Cortex of kidney (tissue), 1 donor: ENCODE measurements at places on chromosomes 3 and 15.

- DNase-seq = no peak
Observed at GRCh38 chr15:86506401-86506800, 426.7 kb downstream of the AGBL1 start.

DNA sequence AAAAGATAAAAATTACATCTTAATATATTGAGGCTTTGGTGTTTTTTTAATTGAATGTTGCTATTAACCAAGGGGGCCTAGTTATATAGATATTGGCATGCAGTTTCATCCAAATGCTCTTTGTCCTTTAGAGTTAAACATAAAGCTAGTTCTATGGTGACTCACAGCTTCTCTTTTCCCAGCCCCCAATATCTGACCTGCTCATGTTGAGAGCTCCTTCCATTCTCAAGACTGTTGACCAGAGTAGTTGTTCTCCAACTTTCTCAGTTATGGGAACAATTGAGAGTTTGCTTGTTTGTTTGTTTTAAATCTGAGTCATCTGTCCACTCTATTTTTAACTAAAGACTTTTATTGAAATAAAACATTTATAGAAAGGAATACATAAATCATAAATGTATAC, 15.8 kb upstream of the RARB start:
- no peak for DNase-seq

GRCh38 chr15:64443747-64444621, 16.4 kb upstream of the ZNF609 start:
- no peak for DNase-seq

DNA sequence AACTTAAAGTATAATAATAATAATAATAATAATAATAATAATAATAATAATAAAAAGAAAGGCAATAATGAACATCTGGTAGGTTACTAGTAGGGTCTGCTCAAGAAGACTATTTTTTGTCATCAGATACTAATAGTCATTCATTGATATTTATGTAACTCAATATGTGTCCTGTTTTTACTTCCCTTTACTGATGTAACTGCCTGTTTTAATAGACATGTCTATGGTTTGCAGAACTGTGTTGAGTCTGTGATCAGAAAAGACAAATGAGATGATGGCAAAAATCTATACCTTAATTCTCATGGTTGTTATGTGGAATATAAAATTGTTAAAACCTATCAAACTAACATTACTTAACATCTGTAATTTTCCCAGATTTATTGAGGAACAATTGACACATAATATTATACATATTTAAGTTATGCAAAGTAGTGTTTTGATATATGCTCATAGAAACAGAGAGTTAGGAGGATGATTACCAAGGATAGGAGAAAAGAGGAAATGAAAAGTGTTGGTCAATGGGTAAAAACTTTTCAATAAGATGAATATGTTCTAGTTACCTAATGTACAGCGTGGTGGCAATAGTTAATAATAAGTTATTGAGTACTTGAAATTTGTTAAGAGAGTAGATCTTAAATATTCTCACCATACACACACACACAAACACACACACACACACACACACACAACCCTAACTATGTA, 699.4 kb downstream of the ZPLD1 start:
- DNase-seq = no peak

GRCh38 chr15:27427276-27427675, 456.3 kb downstream of the GABRG3 start:
- no peak for DNase-seq

GRCh38 chr3:152245498-152246170, 23.1 kb upstream of the MBNL1 start:
- DNase-seq = no peak

DNA sequence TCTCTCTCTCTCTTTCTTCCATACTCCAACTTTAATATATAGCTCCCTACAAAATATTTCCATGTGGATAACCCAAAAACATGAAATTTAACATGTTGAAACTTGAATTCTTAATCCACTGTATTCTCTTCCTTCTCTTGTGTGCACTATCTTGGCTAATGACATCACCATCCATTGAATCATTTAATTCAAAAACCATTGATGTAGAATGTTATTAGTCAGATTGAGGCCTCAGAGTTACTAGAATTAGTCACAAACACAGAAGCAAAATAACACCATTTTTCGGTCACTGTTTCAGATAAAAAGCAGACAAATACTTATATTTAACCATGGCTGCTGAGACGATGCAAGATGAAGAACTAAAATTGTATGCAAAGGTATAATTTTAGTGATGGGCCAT, 256.9 kb upstream of the LRRC3B start:
- no peak for DNase-seq

DNA sequence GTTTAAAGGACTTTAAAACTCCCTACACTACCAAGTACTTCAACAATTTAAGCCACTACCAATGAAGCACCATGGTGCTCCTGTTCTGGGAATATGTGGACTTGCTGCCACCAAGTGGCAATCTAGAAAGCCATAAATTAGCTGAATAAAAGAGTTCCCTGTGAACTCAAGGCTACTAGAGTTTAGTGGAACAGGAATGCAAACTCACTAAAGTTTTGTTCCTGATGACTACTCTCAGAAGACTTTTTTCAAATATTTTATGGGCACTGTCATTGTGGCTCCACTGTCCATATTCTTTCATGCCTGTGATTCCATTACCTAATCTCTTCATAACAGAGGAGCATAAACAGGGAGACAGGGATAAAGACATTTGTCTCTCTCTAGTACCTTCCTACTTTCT, 63.9 kb downstream of the TMCC1 start:
- DNase-seq = no peak

GRCh38 chr3:130974201-130974600, 52.4 kb downstream of the ASTE1 start:
- no peak for DNase-seq

DNA sequence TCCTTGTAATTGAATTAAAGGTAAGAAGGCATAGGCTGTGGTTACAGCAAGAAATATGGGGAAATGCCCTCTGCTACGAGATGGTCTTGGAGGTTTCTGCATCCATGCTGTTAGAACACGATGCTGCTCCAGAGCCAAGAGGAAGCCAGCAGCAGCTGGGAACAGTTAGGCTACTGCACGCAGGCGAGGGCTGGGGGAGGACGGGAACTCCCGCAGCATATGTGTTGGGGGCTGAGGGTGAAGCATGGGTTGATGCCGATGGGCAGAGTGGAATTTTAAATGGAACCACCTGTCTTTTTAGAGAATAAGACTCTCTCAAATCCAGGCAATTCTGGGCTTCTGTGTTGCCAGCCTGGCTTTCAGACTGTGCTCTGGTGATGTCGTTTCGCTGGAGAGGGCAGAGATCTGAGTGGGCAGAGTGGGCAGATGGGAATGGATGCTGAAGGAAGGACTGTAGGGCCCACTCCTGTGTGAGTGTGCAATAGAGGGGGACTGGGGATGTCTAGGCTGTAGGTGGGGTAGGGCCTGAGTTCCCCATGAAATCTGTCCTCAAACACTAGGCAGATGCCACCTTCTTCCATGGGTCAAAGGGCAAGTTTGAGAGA, 417.0 kb upstream of the TPM1 start:
- DNase-seq = no peak

- DNase-seq = no peak
Observed at GRCh38 chr3:153285194-153285641, 123.2 kb downstream of the RAP2B start.

- DNase-seq = no peak
Observed at GRCh38 chr3:112925969-112926368, 48.9 kb downstream of the CD200R1 start.

DNA sequence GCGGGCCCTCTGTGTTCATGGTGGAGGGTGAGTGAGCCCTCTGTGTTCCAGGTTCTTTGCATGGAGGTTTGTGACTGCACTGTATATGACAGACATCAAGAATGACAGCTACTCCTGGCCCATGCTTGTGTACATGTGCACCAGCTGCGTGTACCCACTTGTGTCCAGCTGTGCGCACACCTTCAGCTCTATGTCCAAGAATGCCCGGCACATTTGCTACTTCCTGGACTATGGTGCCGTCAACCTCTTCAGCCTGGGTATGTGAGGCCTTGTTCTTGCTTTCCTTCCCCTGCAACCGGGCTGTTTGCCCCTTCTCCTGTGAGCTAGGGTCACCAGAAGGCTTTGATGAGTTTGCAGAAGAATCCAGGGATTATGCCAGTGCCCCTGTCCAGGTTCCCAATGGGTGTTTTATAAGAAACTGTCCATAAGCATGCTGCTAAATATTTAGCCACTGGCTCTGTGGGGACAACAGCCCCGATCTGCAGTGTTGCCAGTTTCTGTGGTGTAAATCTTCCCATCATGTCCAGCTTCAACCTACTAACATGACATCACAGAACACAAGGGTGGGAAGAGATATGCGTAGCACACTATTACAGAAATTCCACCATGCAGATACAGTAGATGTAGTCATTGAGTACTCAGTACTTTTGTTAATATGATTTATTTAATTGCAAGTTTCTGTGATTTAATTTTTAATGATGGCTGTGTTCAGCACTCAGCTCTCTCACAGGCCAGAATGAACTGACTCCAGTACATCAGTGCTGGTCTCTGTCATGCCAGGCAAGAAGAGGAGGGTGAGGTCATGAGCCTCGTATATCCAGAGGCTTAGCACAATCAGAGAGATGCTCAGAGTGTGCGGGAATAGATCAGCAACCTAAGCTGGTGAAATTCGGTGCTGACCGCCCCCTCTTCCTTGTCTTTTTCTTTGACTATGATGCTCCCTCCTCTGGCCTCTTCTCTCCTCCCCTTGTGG, 29.2 kb upstream of the KIF23 start:
- DNase-seq = no peak

- DNase-seq = no peak
Observed at GRCh38 chr3:120846073-120846472, 61.9 kb upstream of the STXBP5L start.

GRCh38 chr3:176490357-176490756, 706.9 kb downstream of the TBL1XR1 start:
- no peak for DNase-seq

DNA sequence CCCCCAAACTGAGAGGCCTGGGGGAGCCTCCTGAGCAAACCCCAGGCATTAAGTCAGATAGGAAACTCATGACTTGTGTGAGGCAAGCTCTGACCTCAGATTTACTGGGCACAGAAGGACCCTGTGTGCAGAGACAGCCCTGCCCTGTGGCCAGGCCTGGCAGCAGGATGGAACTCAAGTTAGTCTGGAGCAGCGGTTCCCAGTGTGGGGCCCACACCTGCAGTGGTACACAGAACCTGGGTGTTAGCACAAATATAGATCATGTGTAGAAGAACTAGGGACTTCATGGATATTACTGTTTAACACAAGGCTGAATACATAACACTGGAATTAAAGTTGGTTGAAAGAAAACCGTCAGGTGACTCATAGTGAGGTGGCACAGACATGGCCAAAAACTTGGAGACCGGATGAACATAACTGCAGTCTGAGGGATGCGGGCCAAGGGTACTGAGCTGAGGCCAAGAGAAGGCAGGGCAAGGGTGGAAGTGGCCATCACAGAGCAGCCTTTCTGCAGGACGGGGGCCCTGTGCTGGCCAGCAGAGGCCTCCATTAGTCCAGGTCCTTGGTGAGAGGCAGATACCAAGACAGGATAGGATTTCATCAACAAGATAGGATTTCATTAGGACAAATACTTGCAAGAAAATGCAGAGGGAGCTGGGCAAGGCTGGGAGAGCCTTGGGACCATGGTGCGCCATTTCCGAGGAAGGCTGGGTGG, 40.9 kb downstream of the IRAK2 start:
- no peak for DNase-seq

GRCh38 chr3:186643493-186643892, 3.3 kb downstream of the FETUB start:
- no peak for DNase-seq

DNA sequence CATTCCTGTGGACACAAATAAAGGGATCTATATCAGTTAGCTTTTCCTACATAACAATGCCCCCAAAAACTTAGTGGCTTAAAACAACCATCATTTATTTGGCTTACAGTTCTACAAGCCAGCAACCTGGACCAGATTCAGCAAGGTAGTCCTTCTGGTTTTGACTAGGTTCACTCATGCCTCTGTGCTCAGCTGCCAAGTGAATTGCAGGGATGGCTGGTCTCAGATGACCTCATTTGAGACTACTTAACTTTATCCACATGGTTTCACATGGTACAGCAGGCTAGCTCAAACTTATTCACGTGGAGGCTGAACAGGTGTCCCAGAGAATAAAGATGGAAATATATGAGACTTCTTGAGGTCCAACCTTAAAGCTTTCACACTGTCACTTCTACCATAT, 119.3 kb upstream of the BFSP2 start:
- DNase-seq = no peak

DNA sequence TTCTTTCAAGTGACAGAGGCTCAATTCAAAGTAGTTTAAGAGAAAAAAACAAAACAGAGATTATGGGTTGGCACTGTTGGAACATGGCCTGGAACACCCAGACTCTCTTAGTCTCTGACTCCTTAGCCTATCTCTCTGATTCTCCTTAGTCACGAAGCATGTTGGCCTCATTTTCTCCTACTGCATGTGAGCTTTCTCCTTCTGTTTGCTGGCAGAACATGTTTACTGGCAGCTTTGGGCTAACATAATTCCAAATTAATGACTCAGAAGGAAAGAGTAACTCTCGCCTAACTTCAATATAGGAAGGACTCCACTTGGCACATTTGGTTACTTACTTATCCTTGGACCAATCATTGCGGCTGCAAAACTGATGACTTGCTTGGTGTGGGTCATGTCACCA, 21.7 kb upstream of the CCDC39 start:
- no peak for DNase-seq

GRCh38 chr3:100440895-100441294, 39.6 kb downstream of the LNP1 start:
- no peak for DNase-seq

GRCh38 chr3:62113092-62113491, 260.3 kb downstream of the FEZF2 start:
- no peak for DNase-seq

- DNase-seq = no peak
Observed at GRCh38 chr15:91867581-91868026, 14.1 kb downstream of the SLCO3A1 start.

DNA sequence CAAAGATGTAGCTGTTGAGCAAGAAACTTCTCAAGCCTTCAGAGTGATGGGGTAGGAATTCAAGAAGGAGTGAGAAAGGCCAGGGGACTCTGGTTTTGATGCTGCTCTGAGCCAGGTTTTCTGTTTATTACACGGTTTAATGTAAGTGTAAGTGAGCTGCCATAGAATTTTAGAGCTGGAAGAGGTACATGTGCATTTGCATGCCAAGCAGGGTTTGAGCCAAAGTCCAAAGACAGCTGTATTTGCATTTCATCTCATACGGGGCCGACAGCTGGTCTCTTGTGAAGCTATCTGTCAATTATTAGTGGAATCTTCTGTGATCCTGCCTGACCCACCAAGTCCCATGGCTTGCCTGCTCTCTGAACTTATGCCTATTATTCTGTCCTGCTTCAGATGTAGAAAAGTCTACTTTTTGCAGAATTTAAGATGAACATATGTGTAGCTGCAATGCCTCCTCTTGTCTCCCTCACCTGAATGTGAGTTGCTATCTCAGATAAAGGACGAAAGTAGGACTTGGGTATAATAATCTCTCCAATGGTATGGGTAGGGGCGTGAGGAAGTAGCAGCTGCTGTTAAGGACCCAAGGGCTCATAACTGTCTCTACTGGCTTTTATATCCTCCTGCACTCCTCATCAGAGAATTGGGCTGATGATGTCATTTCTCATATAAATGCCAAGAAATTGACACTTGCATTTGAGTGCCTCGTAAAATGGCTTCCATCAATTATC, 160.0 kb downstream of the SQOR start:
- no peak for DNase-seq

- DNase-seq = no peak
Observed at GRCh38 chr3:18432752-18433151, 7.6 kb upstream of the SATB1 start.

- no peak for DNase-seq
Observed at GRCh38 chr15:90171623-90172022, 29.5 kb upstream of the SEMA4B start.
